ENCODE measurements at places on chromosomes 1 and 21. TPM values are rescaled to one million over a fixed set of nuclear protein-coding genes. Genes with fewer than 3 reads are reported as not detected.
A peak's percentile ranks its signal among the peaks of the same experiment; 100 is the strongest.

GRCh38 chr1:232621050-232621449 is 8.9 kb downstream of the SIPA1L2 start:
- H3K4me1 ChIP-seq = peaks cover 15% of the 10 kb centered on the region
- no peaks in the 10 kb centered on the region for H3K27me3 ChIP-seq
- no peak overlapping the region for H3K4me3 ChIP-seq

GRCh38 chr1:87880764-87881163 is 552.1 kb downstream of the LMO4 start:
- H3K4me3 ChIP-seq = no peak overlapping the region
- H3K36me3 ChIP-seq = no peaks in the 10 kb centered on the region
- no peaks in the 10 kb centered on the region for H3K27me3 ChIP-seq
- H3K27ac ChIP-seq = no peak overlapping the region
- H3K4me1 ChIP-seq = peaks cover 9% of the 10 kb centered on the region
- no peak for DNase-seq

UBR4 gene
- 144 TPM for total RNA-seq

DNA sequence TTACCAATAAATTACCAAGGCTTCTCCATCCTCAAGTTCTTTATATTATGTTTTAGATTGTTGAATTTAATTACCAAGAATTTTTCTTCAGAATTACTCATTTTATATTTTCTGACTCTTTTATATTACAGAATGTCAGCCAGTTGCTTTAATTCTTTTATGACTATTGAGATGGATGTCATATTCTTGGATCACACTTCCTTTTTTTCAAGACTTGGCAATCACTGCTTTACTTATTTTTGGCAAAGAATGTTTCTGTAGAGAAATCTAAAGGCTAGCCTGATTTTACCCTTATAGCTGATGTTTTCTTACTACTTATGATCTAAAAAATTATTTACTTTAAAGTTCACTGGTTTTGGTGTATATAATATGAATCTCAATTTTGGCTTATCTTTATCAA is 721.1 kb upstream of the TMPRSS15 start:
- no peak overlapping the region for H3K27ac ChIP-seq
- H3K4me3 ChIP-seq = no peak overlapping the region
- H3K4me1 ChIP-seq = peaks cover 3% of the 10 kb centered on the region
- no peaks in the 10 kb centered on the region for H3K36me3 ChIP-seq
- no peak for DNase-seq

HIVEP3 gene
- total RNA-seq = 4.5 TPM

GRCh38 chr1:196002906-196003305 is 605.3 kb downstream of the KCNT2 start:
- H3K27ac ChIP-seq = no peak overlapping the region
- H3K4me1 ChIP-seq = no peaks in the 10 kb centered on the region
- H3K36me3 ChIP-seq = no peaks in the 10 kb centered on the region
- H3K27me3 ChIP-seq = no peaks in the 10 kb centered on the region
- H3K4me3 ChIP-seq = no peak overlapping the region
- DNase-seq = no peak

DNA sequence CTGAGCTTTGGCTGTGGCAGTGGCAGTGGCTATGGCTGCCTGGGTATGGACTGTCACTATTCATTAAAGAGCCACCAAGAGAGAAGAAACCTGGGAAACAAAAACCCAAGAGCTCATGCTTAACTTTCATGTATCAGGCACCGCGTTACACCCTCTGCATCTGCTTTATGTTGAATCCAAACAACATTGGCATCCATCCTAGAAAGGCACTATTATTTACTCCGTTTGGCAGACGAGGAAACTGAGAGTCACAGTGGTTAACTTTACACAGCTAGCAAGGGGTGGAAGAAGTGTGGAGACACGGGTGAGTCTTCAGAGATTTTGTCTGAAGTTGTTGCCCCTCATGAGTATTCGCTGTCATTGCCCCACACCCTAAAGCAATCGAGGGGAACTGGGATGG is 63.8 kb downstream of the PLXNA2 start:
- H3K4me1 ChIP-seq = peaks cover 80% of the 10 kb centered on the region
- no peak overlapping the region for H3K27ac ChIP-seq
- H3K36me3 ChIP-seq = peaks cover 2% of the 10 kb centered on the region
- H3K27me3 ChIP-seq = no peaks in the 10 kb centered on the region
- no peak overlapping the region for H3K4me3 ChIP-seq
- no peak for DNase-seq

- peaks cover 13% of the 10 kb centered on the region for H3K4me1 ChIP-seq
- no peak overlapping the region for H3K27ac ChIP-seq
- H3K27me3 ChIP-seq = no peaks in the 10 kb centered on the region
- no peak for DNase-seq
- H3K36me3 ChIP-seq = no peaks in the 10 kb centered on the region
Measured at GRCh38 chr21:15236111-15236510, 171.3 kb upstream of the NRIP1 start.

GRCh38 chr1:145823565-145824498 is at the start of the genes POLR3C and RNF115:
Gene POLR3C (plus strand): TSS chr1:145824200. CDS start chr1:145825777, 1,577 bp downstream.
Gene RNF115 (minus strand): TSS chr1:145824095. CDS start chr1:145823873, 222 bp downstream.
- peaks cover 20% of the 10 kb centered on the region for H3K36me3 ChIP-seq
- peak within 1 kb of the TSS; percentile 98 for H3K4me3 ChIP-seq
- peak; percentile 96 for DNase-seq
- peaks cover 27% of the 10 kb centered on the region for H3K4me1 ChIP-seq

DNA sequence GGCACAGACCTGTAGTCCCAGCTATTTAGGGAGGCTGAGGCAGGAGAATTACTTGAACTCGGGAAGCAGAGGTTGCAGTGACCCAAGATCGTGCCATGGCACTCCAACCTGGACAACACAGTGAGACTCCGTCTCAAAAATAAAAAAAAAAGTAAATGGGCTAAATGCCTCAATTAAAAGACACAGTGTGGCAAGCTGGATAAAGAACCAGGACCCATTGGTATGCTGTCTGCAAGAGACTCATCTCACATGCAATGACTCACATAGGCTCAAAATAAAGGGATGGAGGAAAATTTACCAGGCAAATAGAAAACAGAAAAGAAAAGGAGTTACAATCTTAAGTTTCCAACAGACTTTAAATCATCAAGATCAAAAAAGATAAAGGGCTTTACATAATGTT is 40.3 kb downstream of the ACBD6 start:
- H3K4me1 ChIP-seq = peaks cover 10% of the 10 kb centered on the region
- no peak for DNase-seq
- H3K4me3 ChIP-seq = no peak overlapping the region

GRCh38 chr21:42156690-42157605 is 62.0 kb upstream of the ABCG1 start:
- peaks cover 27% of the 10 kb centered on the region for H3K27me3 ChIP-seq
- no peak overlapping the region for H3K27ac ChIP-seq
- no peak for DNase-seq
- peaks cover 5% of the 10 kb centered on the region for H3K4me1 ChIP-seq
- H3K36me3 ChIP-seq = no peaks in the 10 kb centered on the region

TMEM82 gene
- not detected for total RNA-seq

DNA sequence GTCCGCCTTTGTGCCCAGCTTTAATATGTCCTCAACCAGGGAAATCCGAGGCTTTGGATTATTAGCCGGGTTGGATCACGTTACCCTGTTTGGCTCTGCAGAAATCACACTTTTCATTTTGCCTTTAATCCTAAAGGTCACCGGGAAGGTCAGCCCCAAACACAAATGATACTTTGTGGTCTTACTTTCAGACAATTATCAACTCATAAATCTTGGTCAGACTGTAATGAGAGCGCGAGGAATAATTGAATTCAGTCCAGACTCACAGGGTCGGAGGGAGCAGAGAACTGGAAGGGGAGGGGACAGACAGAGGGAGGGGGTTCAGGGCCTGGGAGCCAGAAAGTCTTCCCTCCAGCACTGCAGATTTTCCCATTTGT is 91.7 kb upstream of the NFIA start:
- peak overlapping the region; percentile 96 for H3K27ac ChIP-seq
- no peaks in the 10 kb centered on the region for H3K27me3 ChIP-seq
- H3K4me3 ChIP-seq = peak overlapping the region; percentile 15
- H3K36me3 ChIP-seq = no peaks in the 10 kb centered on the region

GRCh38 chr1:93552741-93553455 is 105.0 kb downstream of the FNBP1L start:
- peak overlapping the region; percentile 18 for H3K4me3 ChIP-seq
- H3K27me3 ChIP-seq = no peaks in the 10 kb centered on the region
- peaks cover 11% of the 10 kb centered on the region for H3K36me3 ChIP-seq
- no peak for DNase-seq
- peak overlapping the region; percentile 91 for H3K27ac ChIP-seq

- H3K27ac ChIP-seq = peak overlapping the region; percentile 99
- H3K27me3 ChIP-seq = no peaks in the 10 kb centered on the region
- no peaks in the 10 kb centered on the region for H3K36me3 ChIP-seq
- peaks cover 69% of the 10 kb centered on the region for H3K4me1 ChIP-seq
- DNase-seq = no peak
Measured at GRCh38 chr1:234962340-234962989, 166.2 kb downstream of the TOMM20 start.

DNA sequence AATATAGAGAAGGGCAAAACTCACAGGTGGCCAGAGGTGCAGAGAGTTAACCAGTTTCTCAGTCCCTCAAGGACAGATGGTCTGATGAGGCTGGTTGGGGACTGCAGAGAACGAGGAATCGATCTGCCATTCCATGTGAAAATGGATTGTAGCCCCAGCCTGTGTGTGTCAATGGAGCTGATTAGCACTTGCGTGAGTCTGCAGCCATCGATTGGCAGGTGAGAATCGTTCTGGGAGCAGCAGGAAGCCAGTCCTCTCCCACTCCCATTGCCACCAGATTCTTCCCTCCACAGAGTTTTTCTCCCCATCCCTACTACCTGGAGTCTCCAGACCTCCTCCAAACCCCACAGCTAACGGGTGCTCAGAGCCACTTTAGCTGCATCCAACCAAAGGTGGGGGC is 18.3 kb upstream of the PSMB2 start:
- no peak for DNase-seq
- peaks cover 16% of the 10 kb centered on the region for H3K27me3 ChIP-seq
- H3K4me3 ChIP-seq = no peak overlapping the region
- no peaks in the 10 kb centered on the region for H3K4me1 ChIP-seq
- no peaks in the 10 kb centered on the region for H3K36me3 ChIP-seq

GJB5 gene
- total RNA-seq = not detected

DNA sequence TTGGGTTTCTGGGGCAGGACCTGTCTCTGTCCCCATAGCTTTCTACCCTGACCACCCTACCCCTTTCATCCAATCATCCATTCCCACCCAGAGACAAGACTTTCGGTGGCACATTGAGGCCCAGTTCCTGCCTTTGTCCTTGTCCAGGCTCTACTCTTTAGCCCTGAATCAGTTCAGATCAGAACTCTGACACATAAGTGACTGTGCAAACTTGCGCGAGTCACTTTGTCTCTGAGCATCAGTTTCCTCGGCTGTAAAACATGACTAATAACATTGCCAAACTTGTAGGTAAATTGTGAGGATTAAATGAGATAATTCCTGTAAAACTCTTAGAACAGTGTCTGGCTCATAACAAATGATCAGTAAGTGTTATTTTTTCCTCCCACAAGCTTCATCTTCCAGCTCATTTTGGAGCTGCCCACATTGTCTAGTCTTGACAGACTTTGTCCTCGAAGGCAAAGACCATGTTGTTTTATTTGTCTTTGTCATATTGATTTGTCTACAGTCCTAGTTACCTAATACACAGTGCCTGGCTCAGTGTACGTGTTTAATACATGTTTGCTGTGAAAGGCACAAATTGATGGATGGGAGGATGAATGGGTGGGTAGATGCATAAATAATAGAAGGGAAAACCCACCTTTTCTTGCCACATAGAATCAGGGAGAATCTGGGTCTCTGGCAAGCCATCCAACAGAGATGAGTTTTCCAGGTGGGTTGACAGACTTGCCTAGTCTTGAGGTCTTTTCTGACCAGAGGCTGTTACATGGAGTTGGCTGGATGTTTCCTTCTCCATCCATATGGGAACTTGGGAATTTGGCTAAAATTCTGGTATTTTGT is 262.9 kb downstream of the OMA1 start:
- no peak overlapping the region for H3K4me3 ChIP-seq
- no peaks in the 10 kb centered on the region for H3K4me1 ChIP-seq
- no peaks in the 10 kb centered on the region for H3K27me3 ChIP-seq

OR2T6 gene
- not detected for total RNA-seq

DNA sequence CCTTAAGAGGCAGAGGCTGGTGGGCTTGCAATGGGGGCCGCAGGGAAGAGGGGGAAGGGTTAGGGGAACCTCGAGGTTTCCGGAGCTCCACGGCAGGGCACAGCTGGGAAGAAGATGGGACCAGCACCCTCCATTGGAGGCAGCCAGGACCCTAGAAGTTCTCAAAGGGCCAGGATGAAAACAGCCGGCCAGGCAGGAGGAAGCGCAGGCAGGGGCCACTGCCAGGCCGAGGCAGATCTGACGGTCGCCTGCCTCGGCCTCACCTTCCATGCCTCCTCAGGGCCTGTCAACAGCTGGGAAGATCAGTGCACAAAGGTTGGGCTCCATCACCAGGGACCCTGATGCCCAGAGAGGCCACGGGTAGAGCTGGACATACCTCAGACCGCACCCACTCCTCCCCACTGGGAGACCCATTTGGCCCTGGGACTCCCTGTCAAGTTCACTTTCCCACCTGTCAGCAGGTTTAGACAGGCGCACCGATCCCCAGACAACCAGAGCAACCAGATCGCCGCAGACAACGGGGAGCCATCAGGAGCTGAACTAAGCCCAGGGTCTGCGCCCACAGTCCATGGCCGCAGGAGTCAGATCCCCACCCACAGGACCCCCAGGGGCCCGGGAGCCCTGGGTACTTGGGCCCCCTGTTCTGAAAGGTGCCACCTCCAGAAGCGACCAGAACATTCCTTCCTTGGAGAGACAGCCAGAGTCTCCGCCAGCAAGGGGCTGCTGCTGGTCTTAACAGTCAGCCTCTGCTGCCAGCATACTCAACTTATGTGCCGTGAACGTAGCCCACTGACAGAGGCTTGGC is 2.2 kb downstream of the SLC19A1 start:
- H3K27me3 ChIP-seq = no peaks in the 10 kb centered on the region
- peaks cover 1% of the 10 kb centered on the region for H3K36me3 ChIP-seq
- no peak overlapping the region for H3K4me3 ChIP-seq
- no peak overlapping the region for H3K27ac ChIP-seq
- H3K4me1 ChIP-seq = no peaks in the 10 kb centered on the region
- peak; percentile 70 for DNase-seq

- H3K36me3 ChIP-seq = no peaks in the 10 kb centered on the region
- H3K4me1 ChIP-seq = peaks cover 35% of the 10 kb centered on the region
- DNase-seq = no peak
Measured at GRCh38 chr1:59751004-59751395, 63.7 kb upstream of the HOOK1 start.

- DNase-seq = no peak
- H3K4me1 ChIP-seq = peaks cover 19% of the 10 kb centered on the region
Measured at GRCh38 chr1:183998045-183998444, 39.5 kb downstream of the COLGALT2 start.

UBQLN4 gene
- 30.2 TPM for total RNA-seq

TAS1R1 gene
- not detected for total RNA-seq

CASZ1 gene
- 4.1 TPM for total RNA-seq

FUCA1 gene
- total RNA-seq = 14.6 TPM

DNA sequence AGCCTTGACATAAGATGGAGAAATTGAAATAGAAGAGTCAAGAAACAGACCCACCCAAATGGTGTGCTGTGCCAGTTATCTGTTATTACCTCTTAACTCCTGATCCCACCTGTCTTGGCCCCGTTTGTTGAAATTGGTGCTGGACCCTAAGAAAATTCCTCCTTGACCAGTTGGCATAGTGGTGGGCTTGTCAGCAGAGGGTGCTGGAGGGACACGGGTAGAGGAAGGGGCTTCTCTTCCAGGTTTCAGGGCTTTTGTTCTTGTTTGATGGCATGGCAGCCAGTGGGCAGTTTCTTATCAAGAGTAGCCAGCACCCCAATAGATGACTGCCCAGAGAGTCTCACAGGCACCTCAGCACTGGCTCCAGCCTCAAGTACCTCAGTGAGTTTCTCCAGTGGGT is 51.6 kb downstream of the PCBP3 start:
- H3K27ac ChIP-seq = no peak overlapping the region
- no peak for DNase-seq
- no peaks in the 10 kb centered on the region for H3K27me3 ChIP-seq
- H3K4me1 ChIP-seq = peaks cover 21% of the 10 kb centered on the region

MTF2 gene
- total RNA-seq = 17.7 TPM

PKLR gene
- total RNA-seq = not detected

BLACAT1 gene
- not detected for total RNA-seq

RAP1GAP gene
- 1.8 TPM for total RNA-seq

All from chondrocyte (in vitro differentiated cells).